ENCODE measurements at places on chromosomes 3 and 15.

DNA sequence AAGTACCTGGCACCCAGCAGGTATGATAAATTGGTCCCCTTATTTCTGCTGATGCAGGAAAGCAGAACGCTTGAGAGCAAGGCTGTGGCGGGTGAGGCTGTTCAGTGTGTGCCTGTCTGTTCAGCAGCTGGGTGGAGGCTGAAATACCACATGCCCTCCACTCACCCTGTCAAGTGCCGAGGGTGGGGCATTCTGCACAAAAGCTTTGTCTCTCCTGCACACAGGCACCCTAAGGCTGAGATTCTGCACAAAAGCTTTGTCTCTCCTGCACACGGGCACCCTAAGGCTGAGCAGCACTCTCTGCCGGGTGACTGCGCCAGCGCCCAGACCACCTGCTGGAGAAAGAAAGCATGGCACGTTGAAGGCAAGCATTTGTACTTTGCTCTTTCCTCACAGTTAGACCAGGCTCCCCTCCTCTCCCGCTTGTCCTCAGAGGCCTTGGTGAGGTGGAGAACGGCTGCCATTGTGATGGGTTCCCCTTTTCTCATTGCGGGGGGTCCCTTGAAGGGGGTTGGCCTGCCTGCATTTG is 97.5 kb downstream of the BDH1 start:
- peaks cover 57% of the 10 kb centered on the region for H3K27me3 ChIP-seq
- peaks cover 4% of the 10 kb centered on the region for H3K36me3 ChIP-seq
- peak overlapping the region; percentile 35 for H3K4me3 ChIP-seq
- H3K4me1 ChIP-seq, result peaks cover 20% of the 10 kb centered on the region
- DNase-seq, result peak; percentile 37
- no peak overlapping the region for H3K27ac ChIP-seq

DNA sequence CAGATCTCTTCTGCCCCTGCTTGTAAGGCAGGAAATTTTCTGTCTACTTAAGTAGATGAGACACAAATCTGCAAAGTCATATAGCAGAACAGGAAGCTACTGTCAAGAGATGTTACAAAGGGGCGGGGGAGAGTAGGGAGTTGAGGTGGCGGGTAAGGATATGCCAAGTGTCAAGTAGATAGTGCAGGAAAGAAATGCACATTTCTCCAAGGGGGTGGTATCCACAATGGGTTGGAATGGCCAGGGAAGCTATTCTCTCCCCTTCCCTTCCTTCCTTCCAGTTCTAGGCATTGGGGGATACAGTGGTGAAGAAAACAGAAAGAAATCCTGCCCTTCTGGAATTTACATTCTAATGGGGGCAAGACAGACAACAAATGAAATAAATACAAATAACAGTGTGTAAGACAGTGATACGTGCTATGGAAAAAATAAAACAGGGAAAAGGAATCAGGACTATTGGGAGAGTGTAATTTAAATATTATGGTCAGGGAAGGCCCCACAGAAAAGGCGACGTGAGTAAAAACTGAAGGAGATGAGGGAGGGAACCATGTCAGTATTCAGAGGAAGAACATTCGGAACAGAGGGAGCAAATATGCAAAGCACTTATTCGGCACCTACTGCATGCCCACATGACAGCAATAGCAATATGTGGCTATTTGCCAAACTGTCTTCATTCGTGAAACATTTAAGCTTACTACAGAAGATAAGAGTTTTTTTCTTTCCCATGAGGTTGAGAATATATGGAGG is 42.8 kb upstream of the RNU6-1 start:
- H3K27ac ChIP-seq, result no peak overlapping the region
- peaks cover 19% of the 10 kb centered on the region for H3K4me1 ChIP-seq
- no peaks in the 10 kb centered on the region for H3K36me3 ChIP-seq
- no peak overlapping the region for H3K4me3 ChIP-seq
- peaks cover 20% of the 10 kb centered on the region for H3K27me3 ChIP-seq

DNA sequence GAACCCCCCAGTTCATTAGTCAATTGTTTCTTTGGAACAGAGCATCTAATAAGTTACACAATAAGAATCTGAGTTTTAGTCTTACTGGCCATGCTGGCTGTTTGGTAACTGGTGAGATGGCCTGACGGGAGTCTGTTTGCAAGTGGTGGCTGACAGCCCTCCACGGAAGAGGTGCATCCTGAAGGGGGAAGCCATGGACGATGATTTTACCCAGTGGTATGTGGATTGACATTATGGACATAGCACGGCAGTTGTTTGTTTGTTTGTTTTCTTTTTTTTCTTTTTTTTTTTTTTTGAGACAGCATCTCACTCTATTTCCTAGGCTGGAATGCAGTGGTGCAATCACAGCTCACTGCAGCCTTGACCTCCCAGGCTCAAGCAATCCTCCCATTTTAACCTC is 156.0 kb downstream of the RPLP1 start:
- DNase-seq, result no peak
- no peak overlapping the region for H3K27ac ChIP-seq
- peaks cover 7% of the 10 kb centered on the region for H3K4me1 ChIP-seq

DNA sequence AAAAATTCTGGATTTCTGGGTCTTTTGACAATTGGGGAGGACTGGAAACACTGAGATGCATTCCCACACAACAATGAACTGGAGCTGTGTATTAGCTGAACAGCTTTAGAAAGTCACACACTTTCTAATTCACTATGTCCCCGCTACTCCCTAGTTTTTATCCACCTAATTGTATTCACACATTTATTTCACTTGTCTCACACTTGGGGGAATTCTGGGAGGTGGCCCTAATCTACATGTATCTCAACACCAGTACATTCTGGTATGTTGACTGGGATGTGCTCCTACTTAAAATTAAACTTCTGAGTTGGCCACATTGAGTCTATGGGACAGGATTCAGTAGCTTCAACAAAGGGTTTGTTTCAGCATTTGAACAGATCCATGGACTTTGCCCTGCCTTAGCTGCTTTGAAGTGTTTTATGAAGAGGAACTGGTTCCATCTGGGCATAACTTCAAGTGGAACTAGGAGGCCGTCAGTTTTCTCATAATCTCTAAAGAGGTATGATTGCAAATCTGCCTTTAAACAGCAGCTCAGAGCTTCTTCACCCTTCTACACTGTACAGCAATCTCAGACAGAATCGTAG is 106.5 kb upstream of the CMC1 start:
- H3K36me3 ChIP-seq, result no peaks in the 10 kb centered on the region
- H3K27me3 ChIP-seq, result peaks cover 3% of the 10 kb centered on the region
- no peak overlapping the region for H3K27ac ChIP-seq
- no peak for DNase-seq
- no peak overlapping the region for H3K4me3 ChIP-seq
- H3K4me1 ChIP-seq, result no peaks in the 10 kb centered on the region

- H3K4me3 ChIP-seq, result no peak overlapping the region
- no peaks in the 10 kb centered on the region for H3K36me3 ChIP-seq
- H3K27me3 ChIP-seq, result peaks cover 16% of the 10 kb centered on the region
- no peak overlapping the region for H3K27ac ChIP-seq
- no peaks in the 10 kb centered on the region for H3K4me1 ChIP-seq
These were observed 19.4 kb downstream of the WWTR1 start for GRCh38 chr3:149638228-149639092.

DNA sequence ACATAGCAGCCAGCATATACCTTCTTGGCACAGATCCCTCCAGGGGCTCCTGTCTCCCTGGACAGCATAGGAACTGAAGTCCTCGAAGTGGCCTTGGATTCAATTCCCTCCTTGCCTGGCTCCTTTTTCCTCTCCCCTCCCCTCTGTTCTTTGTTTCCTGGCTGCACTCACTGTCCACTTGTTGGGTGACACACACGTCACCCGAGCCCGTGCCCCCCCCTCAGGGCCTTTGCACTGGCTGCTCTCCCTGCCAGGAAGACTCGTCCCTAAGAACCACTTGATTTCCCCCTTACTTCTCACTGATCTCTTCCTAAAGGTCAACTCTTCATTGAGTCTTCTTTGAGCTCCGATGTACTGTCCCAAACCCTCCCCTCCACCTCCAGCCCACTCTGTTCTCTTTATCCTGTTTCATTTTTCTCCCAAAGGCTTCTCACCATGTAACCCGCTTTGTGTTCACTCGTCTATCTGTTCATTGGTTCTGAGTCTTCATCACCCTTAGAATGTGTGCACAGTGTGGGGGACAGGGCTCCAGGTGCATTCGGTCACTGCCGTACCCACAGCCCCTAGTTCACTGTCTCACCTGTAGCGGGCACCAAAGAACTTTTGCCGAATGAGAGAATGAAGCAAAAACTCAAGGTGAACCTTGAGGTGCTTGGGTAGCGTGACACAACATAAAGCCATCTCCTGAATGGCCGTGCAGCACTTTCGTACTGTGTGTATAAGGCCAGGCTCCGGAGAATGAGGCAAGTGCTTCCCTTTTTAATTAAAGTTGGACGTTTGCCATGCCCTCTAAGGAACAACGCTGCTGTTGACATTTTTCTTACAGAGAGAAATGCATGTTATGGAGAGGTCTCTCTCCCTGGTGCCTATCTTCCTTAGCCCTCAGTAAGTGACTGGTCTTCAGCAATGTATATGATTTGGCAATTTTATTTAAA is 74.0 kb downstream of the CHRNA7 start:
- H3K4me3 ChIP-seq, result no peak overlapping the region
- H3K27ac ChIP-seq, result no peak overlapping the region
- peaks cover 4% of the 10 kb centered on the region for H3K4me1 ChIP-seq
- DNase-seq, result no peak

GRCh38 chr15:40450047-40450446 is 9.3 kb downstream of the BAHD1 start:
- H3K27me3 ChIP-seq, result no peaks in the 10 kb centered on the region
- H3K4me3 ChIP-seq, result no peak overlapping the region
- H3K27ac ChIP-seq, result no peak overlapping the region
- peaks cover 65% of the 10 kb centered on the region for H3K4me1 ChIP-seq

GRCh38 chr3:150673966-150674365 is 29.8 kb downstream of the ERICH6 start:
- H3K36me3 ChIP-seq, result peaks cover 4% of the 10 kb centered on the region
- peaks cover 20% of the 10 kb centered on the region for H3K27me3 ChIP-seq
- no peak for DNase-seq
- no peak overlapping the region for H3K27ac ChIP-seq
- no peaks in the 10 kb centered on the region for H3K4me1 ChIP-seq

DNA sequence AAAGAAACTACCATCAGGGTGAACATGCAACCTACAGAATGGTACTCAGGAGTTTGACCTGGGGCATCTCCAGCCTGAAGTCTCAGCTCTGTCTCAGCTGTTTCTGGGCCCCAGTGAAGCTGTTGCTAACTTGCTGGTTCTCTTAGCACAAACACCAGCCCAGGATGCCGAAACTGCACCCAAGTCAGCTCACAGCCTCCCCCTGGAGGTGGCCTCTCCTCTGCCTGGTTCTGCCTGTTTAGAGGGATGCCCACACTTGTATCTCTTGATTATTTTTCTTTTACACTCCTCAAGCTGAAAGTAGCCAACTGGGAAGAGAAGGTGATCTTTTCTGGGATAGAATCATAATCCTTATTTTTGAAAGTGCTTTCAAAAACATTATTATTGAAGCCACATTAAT is 289.0 kb upstream of the RASGRP1 start:
- H3K27me3 ChIP-seq, result peaks cover 19% of the 10 kb centered on the region
- H3K36me3 ChIP-seq, result no peaks in the 10 kb centered on the region
- peak; percentile 44 for DNase-seq
- no peak overlapping the region for H3K4me3 ChIP-seq
- no peak overlapping the region for H3K27ac ChIP-seq
- no peaks in the 10 kb centered on the region for H3K4me1 ChIP-seq

DNA sequence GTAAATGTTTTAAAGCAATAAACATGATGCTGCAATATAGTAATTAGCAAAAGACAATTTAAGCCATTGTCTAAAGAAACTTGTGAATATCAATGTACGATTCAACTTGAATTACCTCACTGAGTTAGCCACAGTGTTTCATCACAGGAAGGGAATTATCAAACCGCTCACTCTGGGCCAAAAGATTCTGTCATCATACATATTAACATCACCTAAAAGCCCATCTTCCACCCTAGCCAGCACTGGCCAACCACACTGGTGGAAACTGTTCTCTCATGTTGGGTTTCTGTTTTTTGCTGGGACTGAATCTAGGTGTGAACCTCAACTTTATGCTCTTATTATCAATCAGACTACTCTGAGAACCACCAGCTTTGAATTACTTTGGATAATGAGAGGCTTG is 497.7 kb upstream of the THBS1 start:
- no peaks in the 10 kb centered on the region for H3K36me3 ChIP-seq
- no peak for DNase-seq
- H3K4me3 ChIP-seq, result no peak overlapping the region
- peaks cover 4% of the 10 kb centered on the region for H3K27me3 ChIP-seq

GRCh38 chr3:47836986-47837385 is 34.0 kb downstream of the DHX30 start:
- H3K36me3 ChIP-seq, result peaks cover 44% of the 10 kb centered on the region
- no peak overlapping the region for H3K4me3 ChIP-seq
- no peak overlapping the region for H3K27ac ChIP-seq
- no peak for DNase-seq

DNA sequence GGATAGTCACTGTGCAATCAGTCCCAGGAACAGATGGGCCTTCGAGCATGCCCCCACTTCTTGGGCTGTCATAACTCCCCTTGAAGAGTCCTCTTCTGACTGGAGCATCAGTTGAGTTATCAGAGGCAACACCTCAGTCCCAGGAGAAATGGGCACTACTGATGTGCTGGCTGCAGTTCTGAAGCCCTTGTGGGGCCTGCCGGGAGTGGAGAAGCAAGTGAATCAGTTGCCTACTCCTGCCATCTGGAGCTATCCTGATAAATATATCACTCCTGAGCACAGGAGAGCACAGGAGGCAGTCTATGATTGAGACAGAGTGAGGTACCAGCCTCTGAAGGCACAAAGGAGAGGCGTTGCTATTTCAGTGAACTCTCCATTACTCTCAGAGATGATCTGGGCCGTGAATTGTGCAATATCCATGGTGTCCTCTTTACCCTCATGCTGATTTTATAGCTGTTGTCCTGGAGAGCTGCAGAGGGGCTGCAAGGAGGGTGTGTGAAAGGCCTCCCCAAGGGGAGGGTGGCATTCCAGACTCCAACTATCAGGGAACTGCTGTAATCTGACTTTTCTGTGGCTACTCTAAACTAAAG is 344.2 kb upstream of the ROPN1 start:
- no peak overlapping the region for H3K27ac ChIP-seq
- H3K27me3 ChIP-seq, result no peaks in the 10 kb centered on the region
- no peak overlapping the region for H3K4me3 ChIP-seq
- DNase-seq, result no peak
- H3K36me3 ChIP-seq, result no peaks in the 10 kb centered on the region

GRCh38 chr3:82556113-82556512 is 794.7 kb upstream of the GBE1 start:
- H3K4me3 ChIP-seq, result no peak overlapping the region
- DNase-seq, result no peak
- no peaks in the 10 kb centered on the region for H3K27me3 ChIP-seq

All from activated naive CD4-positive, alpha-beta T cell treated with anti-CD3 and anti-CD28 coated beads, Interleukin-2, amount 10 ng/mL, durations not matched to agents 7 days and 5 days (primary cell).